Naive thymus-derived CD8-positive, alpha-beta T cell (primary cell): ENCODE measurements at places on chromosomes 3 and 15. TPM values are rescaled to one million over a fixed set of nuclear protein-coding genes. Genes with fewer than 3 reads are reported as not detected.

VIPR1 gene
- 40.3 TPM for polyA plus RNA-seq

BCHE gene
- not detected for polyA plus RNA-seq

C3orf49 gene
- polyA plus RNA-seq: not detected

CYP8B1 gene
- polyA plus RNA-seq: not detected

ISLR gene
- not detected for polyA plus RNA-seq

TPM1 gene
- polyA plus RNA-seq: 6.0 TPM

FOXB1 gene
- 0.25 TPM for polyA plus RNA-seq

CD276 gene
- polyA plus RNA-seq: not detected

SLC22A13 gene
- polyA plus RNA-seq: 0.08 TPM

SI gene
- not detected for polyA plus RNA-seq

LIPH gene
- polyA plus RNA-seq: not detected
